ENCODE measurements at places on chromosomes 3 and 15.

DNA sequence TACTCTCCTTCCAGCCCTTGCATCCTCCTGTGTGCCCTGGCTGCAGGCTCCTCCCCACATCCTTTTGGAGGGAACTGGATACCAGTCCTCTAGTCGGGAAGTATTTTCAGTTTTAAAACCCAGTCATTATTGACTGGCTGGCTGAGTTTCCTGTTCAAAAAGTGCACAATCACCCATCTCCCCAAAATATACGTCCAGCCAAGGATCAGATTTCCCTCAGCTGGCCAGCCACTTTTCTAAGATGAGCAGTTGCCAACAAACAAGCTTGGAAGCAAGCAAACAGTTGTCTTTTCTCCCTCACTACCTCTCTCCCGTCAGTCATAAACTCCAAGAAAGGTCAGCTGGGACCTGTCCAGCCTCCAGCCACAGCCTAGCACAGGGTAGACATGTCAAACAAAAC lies 147.7 kb upstream of the GALNT15 start:
- DNase-seq, result no peak

DNA sequence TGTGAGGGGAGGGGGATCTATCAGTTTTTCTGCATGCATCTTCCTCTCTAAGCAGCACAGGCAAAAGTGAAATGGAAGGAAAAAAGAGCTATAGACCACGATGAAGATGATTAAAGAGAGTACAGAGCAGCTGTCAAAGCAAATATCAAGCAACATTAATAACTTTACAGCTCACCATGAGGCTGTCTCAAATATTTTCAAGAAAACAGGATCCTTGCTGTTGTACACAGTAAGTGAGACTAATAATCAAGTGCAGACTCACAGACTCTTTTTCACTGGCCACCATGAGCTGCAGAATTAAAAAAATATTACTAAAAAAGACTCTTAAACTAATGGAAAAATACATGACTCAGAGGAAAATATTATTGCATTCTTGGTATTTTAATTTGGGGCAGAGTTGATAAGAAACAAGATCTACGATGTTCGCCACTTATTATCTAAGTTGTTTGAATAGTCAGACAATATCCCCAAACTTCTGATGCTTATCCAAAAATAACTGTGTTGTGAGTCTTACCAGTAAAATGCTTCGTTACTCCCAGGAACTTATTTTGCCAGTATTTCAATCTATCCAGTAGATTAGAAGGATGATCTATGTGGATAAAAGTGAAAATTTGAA lies 817.5 kb upstream of the ALCAM start:
- DNase-seq, result no peak

DNA sequence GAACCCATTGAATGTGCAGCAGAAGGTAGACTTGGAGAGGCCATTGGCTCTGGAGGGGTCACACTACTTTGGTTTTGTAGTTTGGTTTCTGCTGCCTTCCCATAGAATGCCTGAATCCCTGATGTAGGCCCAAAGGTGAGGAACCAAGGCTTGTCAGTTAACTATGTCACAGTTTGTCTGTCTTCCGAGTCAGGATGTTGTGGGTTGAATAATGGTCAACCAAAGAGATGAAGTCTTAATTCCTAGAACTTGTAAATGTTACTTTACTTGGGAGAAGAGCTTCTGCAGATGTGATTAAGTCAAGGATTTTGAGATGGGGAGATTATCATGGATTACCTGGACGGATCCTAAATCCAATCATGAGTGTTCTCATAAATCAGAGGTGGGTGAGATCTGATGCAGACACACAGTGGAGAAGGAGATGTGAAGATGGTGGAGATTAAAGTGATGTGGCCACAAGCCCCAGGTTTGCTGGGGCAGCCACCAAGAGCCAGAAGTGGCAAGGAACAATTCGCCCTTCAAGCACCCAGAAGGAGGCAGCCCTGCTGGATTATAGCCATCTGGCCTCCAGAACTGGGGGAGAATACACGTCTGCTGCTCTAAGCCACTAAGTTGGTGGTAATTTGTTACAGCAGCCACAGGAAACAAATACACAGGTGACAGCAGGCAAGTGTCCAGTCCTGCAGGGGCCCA lies 2.3 kb upstream of the CCR8 start:
- no peak for DNase-seq

DNA sequence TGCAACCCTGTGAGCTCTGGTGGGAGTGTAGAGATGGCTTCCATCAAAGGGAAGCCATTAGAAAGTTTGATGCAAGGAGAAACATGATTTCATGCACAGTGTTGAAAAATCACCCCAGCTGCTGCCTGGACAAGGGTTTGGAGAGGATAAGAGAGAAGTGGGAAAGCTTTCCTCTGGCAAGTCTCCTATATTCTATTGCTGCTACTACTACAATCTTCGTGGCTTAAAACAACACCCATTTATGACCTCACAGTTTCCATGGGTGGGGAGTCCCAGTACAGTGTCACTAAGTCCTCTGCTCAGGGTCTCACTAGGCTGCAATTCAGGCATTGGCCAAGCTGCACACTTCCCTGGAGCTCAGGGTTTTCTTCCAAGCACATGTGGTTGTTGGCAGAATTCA lies 229.3 kb downstream of the TAFA4 start:
- no peak for DNase-seq

GRCh38 chr3:173055228-173055933 lies 85.7 kb downstream of the SPATA16 start:
- DNase-seq, result no peak

GRCh38 chr3:1093217-1093616 lies 393 bp downstream of the CNTN6 start:
- DNase-seq, result no peak

Measured in ELF-1 (cell line).